Spinal cord (tissue), 10 donors: ENCODE measurements at places on chromosomes 1 and 21. TPM values are rescaled to one million over a fixed set of nuclear protein-coding genes. Genes with fewer than 3 reads are reported as not detected.

- no peaks in the 10 kb centered on the region for H3K36me3 ChIP-seq
- no peak overlapping the region for H3K27ac ChIP-seq
- no peak overlapping the region for H3K4me3 ChIP-seq
- H3K27me3 ChIP-seq: no peaks in the 10 kb centered on the region
- H3K4me1 ChIP-seq: peaks cover 8% of the 10 kb centered on the region
Measured at GRCh38 chr1:110438893-110439292, 12.1 kb upstream of the PROK1 start.

DNA sequence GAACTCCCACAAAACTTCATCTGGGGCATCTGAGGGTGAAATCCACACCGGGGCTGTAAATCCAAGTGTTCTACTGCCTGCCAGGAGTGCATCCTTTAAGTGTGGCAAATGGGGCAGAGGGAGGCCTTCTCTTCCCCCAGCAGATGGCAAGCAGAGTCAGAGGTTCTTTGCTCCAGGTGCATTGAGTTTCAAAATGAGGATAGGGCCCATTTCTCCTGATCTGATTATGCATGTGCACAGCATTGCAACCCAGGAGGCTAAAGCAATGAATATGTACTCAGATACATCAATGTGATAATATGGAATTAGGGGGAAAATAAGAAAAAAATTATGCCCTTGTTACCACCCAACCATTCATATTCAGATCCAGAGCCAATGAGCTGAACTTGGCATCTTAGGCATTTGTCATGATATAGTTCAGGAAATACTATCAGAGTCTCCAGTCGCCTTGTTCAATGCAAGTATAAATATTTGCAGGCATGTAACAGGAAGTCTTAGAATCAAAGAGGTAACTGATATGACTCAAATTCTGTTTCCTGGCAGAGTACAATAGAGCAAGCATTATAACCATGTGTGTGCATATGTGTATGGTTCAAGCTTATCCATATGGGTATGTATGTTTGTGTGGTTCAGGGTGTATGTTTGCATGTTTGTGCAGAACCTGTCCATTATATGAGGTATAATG, 473.8 kb upstream of the PKN2 start:
- no peak for DNase-seq
- H3K27ac ChIP-seq: no peak overlapping the region
- no peaks in the 10 kb centered on the region for H3K36me3 ChIP-seq
- H3K4me1 ChIP-seq: no peaks in the 10 kb centered on the region

Gene OR10Z1
- total RNA-seq: not detected

Gene CBR3
- 2.0 TPM for total RNA-seq

Gene TMEM61
- 0.39 TPM for total RNA-seq

Gene TNNI3K
- 4.1 TPM for total RNA-seq

GRCh38 chr1:228268881-228269265, 61.0 kb downstream of the OBSCN start:
- no peak for DNase-seq
- H3K36me3 ChIP-seq: peaks cover 40% of the 10 kb centered on the region
- H3K4me1 ChIP-seq: no peaks in the 10 kb centered on the region
- no peak overlapping the region for H3K4me3 ChIP-seq
- no peak overlapping the region for H3K27ac ChIP-seq
- H3K27me3 ChIP-seq: no peaks in the 10 kb centered on the region

Gene RLF
- 35.8 TPM for total RNA-seq

Gene SHE
- total RNA-seq: 5.2 TPM

Gene HSD3B2
- total RNA-seq: not detected

GRCh38 chr1:111904478-111905218, 84.8 kb downstream of the KCND3 start:
- H3K36me3 ChIP-seq: peaks cover 3% of the 10 kb centered on the region
- H3K4me3 ChIP-seq: no peak overlapping the region
- peaks cover 43% of the 10 kb centered on the region for H3K4me1 ChIP-seq
- no peaks in the 10 kb centered on the region for H3K27me3 ChIP-seq

GRCh38 chr1:167273027-167273800, 52.5 kb downstream of the POU2F1 start:
- H3K36me3 ChIP-seq: no peaks in the 10 kb centered on the region
- H3K4me3 ChIP-seq: no peak overlapping the region
- H3K4me1 ChIP-seq: peaks cover 12% of the 10 kb centered on the region
- H3K27ac ChIP-seq: no peak overlapping the region
- no peak for DNase-seq
